ENCODE measurements at places on chromosomes 5 and 9. TPM values are rescaled to one million over a fixed set of nuclear protein-coding genes. Genes with fewer than 3 reads are reported as not detected.

GRCh38 chr5:39880985-39881384 lies 456.2 kb upstream of the DAB2 start:
- no peaks in the 10 kb centered on the region for H3K36me3 ChIP-seq
- H3K27ac ChIP-seq = no peak overlapping the region

DNA sequence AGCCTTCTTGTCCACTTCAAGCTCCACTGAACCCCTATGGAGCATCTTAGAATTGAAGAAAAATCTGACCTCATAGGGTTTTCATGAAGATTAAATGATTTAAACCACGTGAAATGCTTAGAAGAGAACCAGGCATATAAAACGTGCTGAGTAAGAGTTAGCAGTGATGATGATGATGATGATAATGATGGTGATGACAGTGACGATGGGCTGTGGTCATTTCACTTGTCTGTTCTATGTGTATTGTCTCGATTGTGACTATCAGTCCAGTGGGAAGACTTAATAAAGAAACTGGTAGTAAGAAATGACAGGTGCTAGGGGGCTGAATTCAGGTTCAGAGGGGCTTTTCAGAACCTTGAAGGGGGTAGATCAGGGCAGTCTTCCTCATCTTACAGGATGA lies 45.1 kb upstream of the CDKN2AIPNL start:
- no peak overlapping the region for H3K4me3 ChIP-seq
- no peak overlapping the region for H3K27ac ChIP-seq
- no peak for DNase-seq
- H3K36me3 ChIP-seq = no peaks in the 10 kb centered on the region
- H3K27me3 ChIP-seq = no peaks in the 10 kb centered on the region
- H3K4me1 ChIP-seq = no peaks in the 10 kb centered on the region

- H3K4me1 ChIP-seq = no peaks in the 10 kb centered on the region
- no peaks in the 10 kb centered on the region for H3K36me3 ChIP-seq
- no peak overlapping the region for H3K4me3 ChIP-seq
- DNase-seq = no peak
Observed at GRCh38 chr5:89281766-89282553, 399.0 kb upstream of the MEF2C start.

- DNase-seq = no peak
- H3K27me3 ChIP-seq = no peaks in the 10 kb centered on the region
- H3K4me3 ChIP-seq = no peak overlapping the region
- H3K36me3 ChIP-seq = no peaks in the 10 kb centered on the region
Observed at GRCh38 chr5:96065685-96066385, 104.2 kb upstream of the ELL2 start.

Gene GHR
- 0.45 TPM for total RNA-seq

Gene SETD9
- total RNA-seq = 11.9 TPM

Data from Calu3 (cell line).